ENCODE measurements at places on chromosomes 5 and 9.
A peak's percentile ranks its signal among the peaks of the same experiment; 100 is the strongest.

DNA sequence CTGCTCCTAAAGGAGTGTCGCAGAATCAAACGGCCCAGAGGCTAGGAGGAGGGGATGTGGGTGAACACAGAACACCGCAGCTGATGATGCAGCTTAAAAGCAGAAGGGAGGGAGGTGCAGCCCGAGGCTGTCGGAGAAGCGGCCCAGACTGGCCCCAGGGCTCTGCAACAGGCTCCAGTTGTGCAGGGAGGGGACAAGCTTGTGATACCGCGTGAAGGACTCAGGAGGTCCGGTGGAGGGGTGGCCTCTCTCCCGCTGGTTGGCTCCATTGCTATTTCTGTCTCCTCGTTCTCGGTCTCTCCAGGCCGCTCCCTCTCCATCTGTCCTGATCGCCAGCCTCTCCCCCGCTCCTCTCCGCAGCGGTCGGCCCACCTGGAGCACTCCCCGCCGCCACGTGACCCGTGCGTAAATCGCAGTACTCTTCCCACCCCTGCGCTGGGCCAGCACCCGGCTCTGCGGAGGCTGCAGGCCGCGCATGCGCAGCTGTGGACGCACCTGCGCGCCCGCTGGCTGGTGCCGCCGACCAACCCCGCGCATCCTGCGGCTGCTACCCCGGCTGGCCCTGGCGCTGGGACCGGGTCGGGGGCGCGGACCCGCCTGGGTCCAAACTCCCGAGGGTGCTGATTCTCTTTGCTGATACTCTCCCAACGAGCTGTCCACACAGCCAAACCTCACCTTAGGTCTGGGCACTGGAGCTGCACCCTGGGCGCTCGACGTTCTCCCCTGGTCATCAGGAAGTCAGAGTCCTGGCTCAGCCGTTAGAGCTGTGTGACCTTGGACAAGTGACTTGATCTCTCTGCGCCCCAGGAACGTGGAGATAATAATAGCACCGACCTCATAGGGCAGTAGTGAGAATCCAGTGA lies 3.7 kb upstream of the STXBP1 start:
- peak; percentile 59 for DNase-seq

- no peak for DNase-seq
These were observed 31.2 kb upstream of the RNU6ATAC start for GRCh38 chr9:134195558-134195957.

DNA sequence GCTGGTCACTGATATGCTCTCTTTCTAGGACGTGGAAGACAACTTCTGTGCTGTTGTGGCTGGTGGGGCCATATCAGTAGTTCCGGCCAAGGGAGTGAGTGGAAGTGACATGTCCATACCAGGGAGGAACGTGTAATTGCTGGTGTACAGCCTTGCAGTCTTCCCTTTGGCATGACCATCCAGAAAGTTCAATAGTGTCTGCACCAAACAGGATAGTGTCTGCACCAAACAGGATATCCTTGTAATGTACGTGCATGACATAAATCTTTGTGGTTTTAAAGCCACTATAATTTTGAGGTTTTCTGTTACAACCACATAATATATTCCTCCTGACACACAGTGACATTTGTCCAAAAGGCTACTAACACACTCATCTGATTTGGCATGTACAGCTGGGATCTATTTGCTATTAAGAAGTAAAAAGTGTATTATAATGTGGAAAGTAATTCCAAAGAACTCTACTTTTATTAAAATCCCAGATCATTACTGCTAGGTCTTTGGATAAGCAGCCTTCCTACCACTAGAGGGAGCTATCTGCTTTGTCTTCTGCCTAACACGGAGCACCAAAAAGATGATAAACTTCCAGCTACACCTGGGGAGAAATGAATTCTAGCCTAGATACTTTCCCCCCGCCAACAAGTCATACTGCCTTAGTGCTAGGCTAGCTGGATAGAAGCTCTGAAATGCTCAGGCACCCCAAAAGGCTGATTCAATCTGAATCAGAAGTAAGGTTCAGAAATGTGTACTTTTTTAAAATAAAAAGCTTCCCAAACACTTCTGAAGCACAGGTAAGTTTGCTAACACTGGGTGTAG lies 52.7 kb downstream of the RNF145 start:
- DNase-seq: no peak

DNA sequence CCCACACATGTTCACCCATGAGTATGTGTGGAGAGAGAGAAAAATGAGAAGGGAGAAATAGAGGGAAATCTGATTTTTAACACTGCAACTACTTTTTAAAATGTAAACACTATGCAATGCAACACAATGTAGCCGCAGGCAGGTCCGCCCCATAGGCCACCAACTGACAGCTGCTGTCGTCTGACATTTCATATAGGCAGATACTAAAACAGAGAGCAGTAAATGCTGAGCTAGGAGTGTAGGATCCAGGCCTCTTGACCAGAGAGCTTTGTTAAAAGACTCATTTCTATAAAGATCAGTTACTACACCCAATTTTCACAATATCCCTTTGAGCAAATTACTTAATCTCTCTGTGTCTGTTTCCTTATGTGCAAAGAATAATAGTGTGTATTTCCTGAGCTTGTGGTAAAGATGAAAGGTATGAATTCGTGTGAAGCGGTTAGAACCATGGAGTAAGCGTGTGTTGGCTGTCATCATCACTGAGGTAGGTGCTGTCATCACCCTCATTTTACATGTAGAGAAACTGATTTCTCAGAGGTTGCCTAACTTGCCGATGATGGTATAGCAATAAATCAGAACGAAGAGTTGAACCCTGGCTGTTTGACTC lies 55.2 kb upstream of the PDE8B start:
- DNase-seq: no peak

DNA sequence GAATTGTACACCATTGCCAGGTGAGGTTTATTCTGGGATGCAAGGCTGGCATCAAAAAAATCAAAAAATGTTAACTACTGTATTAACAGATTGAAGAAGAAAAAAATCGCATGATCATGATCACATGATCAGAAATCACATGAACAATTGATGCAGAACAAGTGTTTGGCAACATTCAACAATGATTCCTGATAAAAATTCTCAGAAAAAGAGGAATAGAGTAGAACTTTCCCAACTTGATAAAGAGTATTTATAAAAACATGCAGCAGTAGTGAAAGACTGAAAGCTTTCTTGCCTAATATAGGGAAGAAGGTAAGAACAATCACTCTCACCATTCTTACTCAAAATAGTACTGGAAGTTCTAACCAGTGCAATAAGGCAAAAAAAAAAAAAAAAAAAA lies 16.4 kb downstream of the SLCO4C1 start:
- DNase-seq: no peak

DNA sequence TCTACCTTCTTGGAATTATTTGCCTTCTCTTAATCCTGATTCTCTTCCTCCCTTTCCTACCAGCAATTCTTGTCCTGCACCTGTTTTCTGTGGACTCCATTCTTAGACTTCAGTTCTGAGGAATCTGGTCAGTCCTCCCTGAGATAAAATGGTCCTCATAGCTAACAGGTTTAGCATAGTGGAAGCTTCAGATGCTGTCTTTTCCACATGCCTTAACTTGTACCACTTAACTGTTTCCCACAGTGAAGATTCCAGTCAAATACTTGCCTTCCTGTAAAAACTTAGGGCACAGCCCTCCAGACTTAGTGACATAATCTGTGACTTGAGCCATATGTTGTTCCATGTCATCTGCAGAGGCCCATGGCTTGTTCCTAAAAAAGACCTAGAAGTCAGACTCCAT lies 261.3 kb downstream of the CWC27 start:
- DNase-seq: no peak

GRCh38 chr5:172156541-172156994 lies 31.5 kb downstream of the STK10 start:
- no peak for DNase-seq

DNA sequence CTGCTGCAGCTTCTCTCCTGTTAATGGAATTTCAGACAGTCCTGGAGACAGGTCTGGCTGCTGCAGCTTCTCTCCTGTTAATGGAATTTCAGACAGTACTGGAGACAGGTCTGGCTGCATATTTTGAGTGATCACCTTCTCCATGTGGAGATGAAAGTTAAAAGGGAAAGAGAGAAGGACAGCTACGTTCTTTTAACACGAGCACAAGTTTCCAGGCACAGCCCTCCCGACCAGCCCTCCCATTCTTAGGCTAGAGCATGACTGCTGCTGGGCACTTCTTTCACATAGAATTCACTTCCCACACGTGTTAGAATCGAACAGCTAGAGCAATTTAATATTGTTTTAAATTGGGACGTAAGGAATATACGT lies 133.3 kb upstream of the DMRT1 start:
- no peak for DNase-seq

GRCh38 chr9:87392086-87392485 lies 105.6 kb upstream of the DAPK1 start:
- DNase-seq: no peak

DNA sequence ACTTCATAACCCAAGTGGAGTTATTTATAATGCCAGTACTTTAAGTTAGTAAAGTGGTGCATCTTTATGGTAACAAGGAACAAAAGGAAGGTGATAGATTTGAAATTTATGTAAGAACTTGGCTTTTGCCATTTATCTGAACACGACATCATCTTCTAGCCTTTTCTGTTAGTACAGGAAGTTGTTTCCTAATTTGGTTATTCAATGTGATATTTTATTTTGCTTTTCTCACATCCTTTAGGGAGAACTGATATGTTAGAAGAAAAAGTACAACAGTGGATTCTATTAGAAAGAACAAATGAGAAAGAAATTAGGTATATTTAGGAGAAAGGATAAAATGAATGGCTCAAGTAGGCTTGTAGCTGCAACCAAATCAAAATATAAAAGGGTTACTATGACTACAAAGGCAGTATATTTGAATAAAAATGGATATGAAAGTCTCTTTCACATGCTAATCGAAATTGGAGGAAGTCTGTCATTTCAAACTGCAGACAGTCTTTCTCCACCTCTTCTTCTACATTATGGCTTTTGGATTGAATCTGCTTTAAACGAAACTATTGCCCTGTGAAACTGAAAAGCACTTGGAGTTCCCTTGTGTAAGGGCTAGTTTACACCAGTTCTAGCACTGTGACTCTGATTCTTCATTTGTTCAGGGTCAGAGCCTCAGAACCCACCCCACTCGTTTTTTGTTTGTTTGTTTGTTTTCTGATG lies 18.5 kb upstream of the SLC24A2 start:
- no peak for DNase-seq

- no peak for DNase-seq
These were observed 222.7 kb upstream of the ACO1 start for GRCh38 chr9:32161720-32162119.

GRCh38 chr5:76040806-76041205 lies 42.4 kb upstream of the SV2C start:
- DNase-seq: no peak

- DNase-seq: no peak
These were observed 199.7 kb downstream of the FSTL4 start for GRCh38 chr5:133412661-133413060.
